Tibial nerve (tissue), 4 donors: ENCODE measurements at places on chromosomes 1 and 21. TPM values are rescaled to one million over a fixed set of nuclear protein-coding genes. Genes with fewer than 3 reads are reported as not detected.

Gene TMEM125
- not detected for total RNA-seq

- no peak for DNase-seq
These were observed 14.7 kb downstream of the PPIE start for GRCh38 chr1:39753132-39754025.

DNA sequence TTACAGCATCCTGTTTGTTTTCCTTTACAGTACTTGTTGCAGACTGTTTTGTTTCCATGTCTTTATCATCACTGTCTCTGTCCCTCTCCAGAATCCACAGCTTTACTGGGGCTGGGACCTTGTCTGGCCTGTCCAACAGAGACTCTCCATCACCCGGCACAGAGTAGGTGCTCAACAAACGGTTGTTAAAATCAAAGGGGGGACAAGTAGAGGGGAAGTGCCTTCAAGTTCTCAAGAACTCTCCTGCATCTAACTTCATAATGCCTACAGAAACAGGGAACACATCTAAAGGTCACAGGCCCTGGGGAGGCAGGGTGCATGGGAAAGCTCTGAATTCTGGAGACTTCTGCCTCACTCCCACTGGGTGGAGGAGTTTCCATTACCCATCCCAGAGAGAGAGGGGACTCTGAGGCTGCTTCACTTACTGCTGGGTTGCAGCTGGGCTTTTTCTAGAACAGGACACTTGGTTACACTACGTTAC lies 2.3 kb upstream of the ECE1 start:
- no peak for DNase-seq

GRCh38 chr21:32940079-32941014 lies 85.4 kb upstream of the OLIG2 start:
- DNase-seq, result peak; percentile 13

GRCh38 chr1:158002631-158003405 lies 9.4 kb downstream of the KIRREL1 start:
- no peak for DNase-seq

DNA sequence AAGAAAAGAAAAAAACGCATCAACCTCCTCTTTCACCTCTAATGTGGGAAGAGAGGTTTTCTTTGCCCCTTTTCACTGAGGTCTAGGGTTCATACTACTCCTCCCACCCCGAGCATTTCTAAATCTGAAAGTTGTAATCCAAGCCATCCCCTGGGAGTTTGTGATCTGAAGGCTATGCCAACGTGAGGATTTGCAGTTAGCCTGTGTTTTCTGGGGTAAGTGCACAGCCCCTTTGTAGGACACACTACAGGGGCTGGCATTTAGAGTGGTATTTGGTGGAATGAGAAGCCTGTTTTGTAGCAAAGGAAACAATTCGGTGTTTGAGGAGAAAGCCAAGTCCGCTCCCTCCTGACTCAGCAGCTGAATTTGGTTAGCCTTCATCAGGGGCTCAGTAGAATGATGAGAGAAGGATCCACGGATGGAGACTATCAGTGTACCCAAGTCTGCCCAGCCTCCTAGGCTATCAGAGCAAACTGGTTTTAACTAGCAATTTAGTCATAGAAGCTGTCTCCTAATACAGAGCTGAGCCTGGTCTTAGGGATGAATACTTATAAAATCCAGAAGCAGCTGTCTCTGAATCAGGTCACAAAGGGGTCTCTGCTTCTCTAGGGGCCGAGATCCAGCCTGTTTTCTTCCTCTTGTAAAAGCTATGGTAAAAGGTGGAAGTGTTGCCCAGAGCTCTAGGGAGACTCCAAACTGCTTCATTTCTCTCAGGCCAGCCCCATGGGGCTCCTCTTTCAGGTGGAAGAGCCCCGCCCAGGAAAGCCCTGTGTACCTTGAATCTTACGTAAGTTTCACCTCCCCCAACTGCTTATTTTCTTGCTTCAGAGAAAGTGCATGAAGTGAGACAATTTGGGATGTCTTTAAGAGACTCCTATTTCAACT lies 2.1 kb downstream of the PCP4L1 start:
- DNase-seq, result no peak

- DNase-seq, result no peak
These were observed 159.8 kb downstream of the PEX14 start for GRCh38 chr1:10634428-10635084.

GRCh38 chr1:152185544-152186391 lies 26.7 kb upstream of the RPTN start:
- DNase-seq, result peak; percentile 45
